Effector memory CD8-positive, alpha-beta T cell (primary cell): ENCODE measurements at places on chromosomes 16 and 17.
A peak's percentile ranks its signal among the peaks of the same experiment; 100 is the strongest.

- H3K4me3 ChIP-seq, result no peak overlapping the region
- H3K27me3 ChIP-seq, result peaks cover 40% of the 10 kb centered on the region
- H3K4me1 ChIP-seq, result no peaks in the 10 kb centered on the region
- DNase-seq, result peak; percentile 69
- no peaks in the 10 kb centered on the region for H3K36me3 ChIP-seq
These were observed 117.9 kb downstream of the C17orf67 start for GRCh38 chr17:56715613-56716357.

- H3K36me3 ChIP-seq, result peaks cover 58% of the 10 kb centered on the region
- no peak overlapping the region for H3K4me3 ChIP-seq
- no peaks in the 10 kb centered on the region for H3K27me3 ChIP-seq
- no peak for DNase-seq
- H3K4me1 ChIP-seq, result no peaks in the 10 kb centered on the region
These were observed 79.1 kb downstream of the TAOK1 start for GRCh38 chr17:29469276-29469675.

- peaks cover 21% of the 10 kb centered on the region for H3K27me3 ChIP-seq
- no peaks in the 10 kb centered on the region for H3K36me3 ChIP-seq
- H3K4me1 ChIP-seq, result no peaks in the 10 kb centered on the region
- no peak overlapping the region for H3K27ac ChIP-seq
- no peak for DNase-seq
These were observed 35.9 kb upstream of the SMIM36 start for GRCh38 chr17:55546991-55547664.

DNA sequence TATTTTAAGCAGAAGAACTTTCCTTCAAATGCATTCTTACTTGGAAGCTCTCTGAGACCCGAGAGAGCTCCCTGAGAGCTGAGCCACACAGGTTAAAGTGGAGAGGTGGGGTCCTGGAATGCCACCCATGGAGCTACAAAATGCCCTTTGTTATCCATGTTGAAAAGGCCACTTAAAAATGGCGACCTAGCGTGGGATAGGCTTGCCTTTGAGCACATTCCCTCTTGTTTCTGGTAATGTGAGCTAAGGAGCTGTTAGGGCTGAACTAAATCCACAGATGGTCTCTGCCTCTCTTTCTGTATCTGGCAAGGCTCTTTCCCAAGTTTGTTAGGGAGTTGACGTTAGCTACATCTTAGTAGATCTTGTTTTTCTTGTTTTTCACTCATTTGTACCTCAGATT lies 171.6 kb downstream of the SNX29 start:
- no peak overlapping the region for H3K4me3 ChIP-seq
- no peak for DNase-seq
- H3K4me1 ChIP-seq, result peaks cover 3% of the 10 kb centered on the region
- H3K27me3 ChIP-seq, result no peaks in the 10 kb centered on the region

DNA sequence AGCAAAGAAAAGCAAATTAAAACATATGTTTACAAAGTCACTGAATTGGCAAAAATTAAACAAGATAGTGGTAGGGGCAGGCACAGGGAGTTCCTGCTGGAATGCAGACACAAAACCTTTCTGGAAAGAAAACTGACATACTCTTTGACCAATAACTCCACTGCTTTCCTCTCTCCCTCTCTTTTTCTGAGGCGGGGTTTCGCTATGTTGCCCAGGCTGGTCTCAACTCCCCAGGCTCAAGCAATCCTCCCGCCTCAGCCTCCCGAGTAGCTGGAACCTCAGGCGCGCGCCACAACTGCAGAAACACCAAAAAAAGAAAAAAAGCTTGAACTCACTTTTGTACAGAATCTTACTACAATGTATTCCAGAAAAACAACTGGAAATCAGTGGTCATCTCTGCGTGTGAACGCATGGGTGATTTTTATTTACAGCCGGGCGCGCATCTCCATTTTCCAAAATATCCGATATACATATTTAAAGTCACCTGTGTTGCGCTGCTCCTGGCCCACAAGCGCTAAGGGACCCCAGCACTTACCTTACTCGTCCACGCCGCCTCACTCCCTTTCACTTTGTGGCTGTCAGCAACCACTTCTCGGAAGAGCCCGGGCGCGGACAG lies 480 bp downstream of the TXNL4B start:
- H3K36me3 ChIP-seq, result peaks cover 57% of the 10 kb centered on the region
- no peak for DNase-seq
- H3K4me1 ChIP-seq, result peaks cover 37% of the 10 kb centered on the region
- H3K4me3 ChIP-seq, result peak overlapping the region; percentile 99
- peak overlapping the region; percentile 98 for H3K27ac ChIP-seq
- no peaks in the 10 kb centered on the region for H3K27me3 ChIP-seq

GRCh38 chr16:28264656-28265055 lies 27.7 kb upstream of the SBK1 start:
- H3K4me1 ChIP-seq, result peaks cover 6% of the 10 kb centered on the region
- no peaks in the 10 kb centered on the region for H3K36me3 ChIP-seq
- H3K27ac ChIP-seq, result peak overlapping the region; percentile 10
- DNase-seq, result no peak
- no peak overlapping the region for H3K4me3 ChIP-seq

DNA sequence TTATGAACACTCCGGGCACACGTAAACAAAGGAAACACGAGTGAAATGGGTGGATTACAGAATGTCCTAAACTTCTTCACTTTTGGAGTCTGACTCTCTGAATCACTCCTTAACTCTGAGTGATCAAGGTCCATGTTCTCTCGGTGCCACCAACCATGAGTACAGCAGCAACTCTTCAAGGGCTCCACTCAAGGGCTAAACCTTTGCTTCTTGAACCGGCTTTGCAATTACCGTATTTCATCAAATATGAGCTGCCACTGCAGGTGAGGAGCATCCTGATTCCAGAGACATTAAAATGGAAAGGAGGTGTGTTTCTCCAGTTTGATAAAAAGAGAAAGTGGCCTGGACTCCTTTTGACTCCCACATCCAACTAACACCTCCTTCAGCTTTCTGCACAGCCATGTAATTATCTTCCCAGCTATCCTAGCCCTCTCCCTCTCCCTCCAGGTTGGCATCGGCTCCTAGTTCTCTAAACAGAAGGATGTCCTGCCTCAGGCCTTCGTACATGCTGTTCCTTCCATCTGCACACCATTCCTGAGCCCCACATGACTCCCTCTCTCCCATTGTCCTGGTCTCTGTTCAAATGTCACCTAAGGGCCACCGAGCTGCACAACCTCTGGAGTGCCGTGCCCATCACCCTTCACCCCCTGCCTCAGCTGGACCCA lies 61.4 kb downstream of the ZDHHC7 start:
- H3K36me3 ChIP-seq, result no peaks in the 10 kb centered on the region
- H3K4me1 ChIP-seq, result no peaks in the 10 kb centered on the region
- H3K4me3 ChIP-seq, result no peak overlapping the region
- DNase-seq, result no peak
- H3K27me3 ChIP-seq, result peaks cover 5% of the 10 kb centered on the region
- H3K27ac ChIP-seq, result no peak overlapping the region

DNA sequence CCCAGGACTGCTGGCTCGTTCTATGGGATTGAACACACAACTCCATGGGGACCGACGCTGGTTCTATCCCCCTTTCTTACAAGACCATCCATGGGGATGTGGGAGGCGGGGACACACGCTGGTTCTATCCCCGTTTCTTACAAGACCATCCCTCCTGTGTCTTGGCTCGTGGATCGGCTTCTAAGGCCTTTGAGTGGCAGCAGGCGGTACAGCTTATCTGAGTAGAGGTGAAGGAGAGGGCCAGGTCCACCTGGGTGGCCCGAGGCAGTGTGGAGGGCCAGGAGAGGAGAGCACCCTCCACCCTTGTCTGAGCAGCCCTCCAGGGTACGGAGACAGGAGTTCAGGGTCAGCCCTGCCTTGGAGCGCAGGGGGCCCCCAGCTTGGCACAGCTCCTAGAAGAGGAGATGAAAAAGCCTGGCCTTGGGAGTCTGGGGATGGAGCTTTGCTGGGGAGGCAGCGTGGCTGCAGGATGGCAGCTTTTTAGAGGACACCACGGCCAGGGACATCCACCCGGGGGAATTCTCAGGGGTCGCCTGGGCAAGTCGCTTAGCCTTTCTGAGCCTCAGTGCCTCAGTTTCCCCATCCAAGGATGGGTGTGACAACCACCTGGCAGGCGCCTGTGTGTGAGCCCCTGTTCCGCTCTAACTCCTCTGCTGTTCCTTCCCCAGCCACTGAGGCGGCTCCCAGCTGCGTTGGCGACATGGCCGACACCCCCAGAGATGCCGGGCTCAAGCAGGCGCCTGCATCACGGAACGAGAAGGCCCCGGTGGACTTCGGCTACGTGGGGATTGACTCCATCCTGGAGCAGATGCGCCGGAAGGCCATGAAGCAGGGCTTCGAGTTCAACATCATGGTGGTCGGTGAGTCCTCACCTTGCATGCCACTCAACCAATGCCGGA lies 341.0 kb downstream of the SEC14L1 start:
- DNase-seq, result no peak
- peak overlapping the region; percentile 25 for H3K27ac ChIP-seq
- H3K4me3 ChIP-seq, result no peak overlapping the region
- H3K27me3 ChIP-seq, result no peaks in the 10 kb centered on the region
- H3K36me3 ChIP-seq, result peaks cover 28% of the 10 kb centered on the region

DNA sequence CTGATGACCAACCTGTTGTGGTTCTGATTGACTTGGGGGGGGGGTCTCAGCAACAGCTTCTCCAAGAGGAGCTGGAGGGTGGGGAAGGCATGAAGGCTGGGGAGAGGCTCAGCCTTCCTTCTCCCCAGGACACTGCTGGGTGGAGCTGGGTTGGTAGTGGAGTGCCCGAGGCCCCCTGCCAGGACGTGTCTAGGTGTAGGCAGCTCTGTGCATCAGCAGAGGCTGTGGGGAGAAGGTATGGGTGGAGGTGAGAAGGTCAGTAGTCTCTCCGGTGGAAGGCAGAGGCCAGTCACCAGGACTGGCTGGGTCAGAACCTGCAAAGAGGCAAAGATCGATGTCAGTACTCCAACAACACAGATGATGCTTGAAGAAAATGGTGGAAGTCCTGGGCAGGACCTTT lies 3.9 kb downstream of the CHAD start:
- peaks cover 23% of the 10 kb centered on the region for H3K4me1 ChIP-seq
- no peak for DNase-seq
- H3K27ac ChIP-seq, result no peak overlapping the region
- H3K36me3 ChIP-seq, result peaks cover 3% of the 10 kb centered on the region

- no peak overlapping the region for H3K4me3 ChIP-seq
- DNase-seq, result no peak
- no peak overlapping the region for H3K27ac ChIP-seq
- H3K27me3 ChIP-seq, result no peaks in the 10 kb centered on the region
- peaks cover 5% of the 10 kb centered on the region for H3K36me3 ChIP-seq
- peaks cover 17% of the 10 kb centered on the region for H3K4me1 ChIP-seq
These were observed 208.5 kb downstream of the STX8 start for GRCh38 chr17:9367156-9367555.

GRCh38 chr17:2975469-2975958 lies 87.9 kb downstream of the OR1D5 start:
- H3K36me3 ChIP-seq, result peaks cover 37% of the 10 kb centered on the region
- DNase-seq, result no peak
- no peak overlapping the region for H3K4me3 ChIP-seq
- H3K4me1 ChIP-seq, result peaks cover 4% of the 10 kb centered on the region
- H3K27me3 ChIP-seq, result no peaks in the 10 kb centered on the region
- no peak overlapping the region for H3K27ac ChIP-seq

DNA sequence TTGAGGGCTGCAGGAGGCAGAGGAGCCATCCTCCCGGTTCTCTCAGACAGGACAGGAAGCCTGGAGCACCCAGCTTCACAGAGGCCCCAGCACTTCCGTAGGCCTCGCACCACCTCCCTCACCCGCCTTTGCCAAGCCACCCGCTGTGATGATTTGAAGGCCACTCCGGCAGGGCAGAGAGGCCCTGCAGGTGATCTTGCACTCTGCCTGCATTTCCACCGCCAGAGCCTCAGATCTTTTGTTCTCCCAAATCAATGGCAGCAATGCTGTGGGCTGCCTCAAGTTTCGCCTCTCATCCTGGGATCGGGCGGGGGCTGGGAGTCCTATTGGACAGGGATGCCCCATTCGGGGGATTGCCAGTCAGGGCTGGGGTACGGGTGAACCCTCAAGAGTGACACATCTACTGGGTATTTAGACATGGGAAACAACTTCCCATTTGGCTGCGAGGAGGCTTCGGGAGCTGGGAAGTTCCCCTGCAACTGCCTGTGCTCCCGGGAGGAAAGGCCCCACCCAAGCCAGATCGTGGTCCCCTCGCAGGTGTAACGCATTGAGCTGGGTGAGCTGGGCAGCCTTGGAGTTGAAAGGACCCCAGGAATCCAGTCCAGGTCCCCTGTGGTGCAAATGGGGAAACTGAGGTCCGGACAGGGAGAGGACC lies 34.8 kb upstream of the PEMT start:
- peaks cover 8% of the 10 kb centered on the region for H3K4me1 ChIP-seq
- H3K4me3 ChIP-seq, result no peak overlapping the region
- no peak overlapping the region for H3K27ac ChIP-seq
- no peak for DNase-seq

GRCh38 chr17:55774846-55775271 lies 24.0 kb downstream of the PCTP start:
- H3K27me3 ChIP-seq, result no peaks in the 10 kb centered on the region
- no peaks in the 10 kb centered on the region for H3K4me1 ChIP-seq
- no peak overlapping the region for H3K4me3 ChIP-seq
- H3K36me3 ChIP-seq, result peaks cover 12% of the 10 kb centered on the region

DNA sequence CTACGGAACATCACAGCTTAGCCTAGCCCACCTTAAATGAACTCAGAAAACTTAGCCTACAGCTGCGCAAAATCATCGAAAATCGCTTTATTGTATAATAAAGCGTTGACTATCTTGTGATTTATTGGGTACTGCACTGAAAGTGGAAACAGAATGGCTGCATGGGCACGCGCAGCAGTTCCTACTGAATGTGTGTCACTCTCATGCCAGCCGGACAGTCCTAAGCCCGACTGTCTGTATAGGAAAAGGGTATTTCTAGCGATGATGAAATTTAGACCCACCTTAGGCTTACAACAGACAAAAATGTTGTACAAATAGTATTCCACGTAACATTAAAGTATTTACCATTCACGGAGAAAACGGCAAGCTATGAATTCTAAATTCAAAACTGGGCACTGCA lies 9.3 kb downstream of the FBXO31 start:
- H3K4me1 ChIP-seq, result peaks cover 35% of the 10 kb centered on the region
- H3K27ac ChIP-seq, result no peak overlapping the region
- no peaks in the 10 kb centered on the region for H3K27me3 ChIP-seq

DNA sequence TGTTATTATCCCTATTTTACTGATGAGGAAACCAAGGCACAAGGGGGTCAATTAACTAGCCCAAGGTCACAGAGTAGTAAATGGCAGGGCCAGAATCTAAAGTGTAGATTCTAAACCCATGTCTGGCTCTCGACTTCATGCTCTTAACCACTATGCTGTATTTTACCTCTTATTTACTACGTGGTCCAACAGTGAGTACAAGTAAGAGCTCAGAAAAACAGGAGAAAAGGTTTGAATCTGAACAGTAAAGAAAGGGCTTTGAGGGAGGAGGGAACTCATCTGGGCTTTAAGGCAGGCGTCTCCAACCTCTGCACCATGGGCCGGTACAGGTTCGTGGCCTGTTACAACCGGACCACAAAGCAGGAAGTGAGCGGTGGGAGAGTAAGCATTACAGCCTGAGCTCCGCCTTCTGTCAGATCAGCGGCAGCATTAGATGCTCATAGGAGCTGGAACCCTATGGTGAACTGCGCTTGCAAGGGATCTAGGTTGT lies 62.9 kb downstream of the SMURF2 start:
- DNase-seq, result peak; percentile 54
- peak overlapping the region; percentile 63 for H3K4me3 ChIP-seq
- peaks cover 40% of the 10 kb centered on the region for H3K36me3 ChIP-seq
